ENCODE measurements at places on chromosomes 7 and 10.
A peak's percentile ranks its signal among the peaks of the same experiment; 100 is the strongest.

DNA sequence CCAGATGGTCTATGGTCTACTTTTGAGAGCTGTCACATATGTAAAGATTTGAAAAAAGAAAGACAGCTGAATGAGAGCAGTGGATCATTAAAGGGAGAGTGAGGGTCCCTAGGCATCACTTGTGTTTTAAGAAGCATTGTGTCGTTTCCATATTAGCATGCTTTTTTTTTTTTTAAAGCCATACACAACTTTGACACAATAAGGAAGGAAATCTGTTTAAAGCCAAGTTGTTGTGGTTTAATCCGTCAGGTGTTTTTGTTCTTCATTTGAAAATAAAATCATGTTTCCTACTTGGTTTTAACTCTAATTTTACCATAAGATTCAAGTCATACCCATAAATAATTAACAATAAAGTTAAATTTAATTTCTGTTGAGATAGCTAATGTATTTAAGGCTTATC, 53.5 kb downstream of the MDFIC start:
- DNase-seq = no peak

GRCh38 chr10:44971434-44971833, 7.2 kb downstream of the DEPP1 start:
- DNase-seq = no peak

DNA sequence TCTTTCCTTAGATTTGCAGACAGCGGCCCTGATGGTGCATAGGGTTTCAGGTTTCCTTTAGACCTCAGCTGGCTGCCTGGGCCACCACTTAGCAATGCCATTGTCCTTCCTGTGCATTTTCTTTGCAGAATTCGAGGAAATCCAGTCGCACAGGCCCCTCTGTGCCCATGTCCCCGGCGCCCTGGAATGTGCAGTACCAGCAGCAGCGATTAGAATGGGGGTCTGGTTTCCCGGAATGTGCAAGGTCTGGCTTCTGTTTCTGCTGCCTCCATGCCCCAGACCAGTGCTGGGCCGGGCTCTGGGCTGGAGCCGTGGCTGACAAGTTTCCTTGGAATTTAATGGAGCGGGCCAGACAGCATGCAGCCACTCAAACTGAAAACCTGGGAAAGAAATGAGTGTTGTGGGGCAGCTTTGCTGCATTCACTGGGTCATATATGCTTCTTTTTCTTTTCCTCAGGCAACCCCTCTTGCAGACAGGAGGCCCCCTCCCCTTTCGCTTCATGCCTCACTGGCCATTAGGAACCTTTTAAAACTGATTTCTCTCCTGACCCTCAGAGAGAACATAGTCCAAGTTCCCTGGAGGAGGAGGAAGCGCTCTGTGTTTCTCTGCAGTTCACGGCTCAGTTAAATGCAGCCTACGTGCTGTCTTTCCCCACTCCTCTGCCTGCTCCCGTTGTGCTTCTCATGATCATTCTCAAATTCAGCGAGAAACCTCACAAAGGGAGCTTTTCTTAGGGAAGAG, 14.4 kb downstream of the HTRA1 start:
- DNase-seq = no peak

- DNase-seq = no peak
These were observed 30.8 kb upstream of the NRP1 start for GRCh38 chr10:33365301-33365700.

DNA sequence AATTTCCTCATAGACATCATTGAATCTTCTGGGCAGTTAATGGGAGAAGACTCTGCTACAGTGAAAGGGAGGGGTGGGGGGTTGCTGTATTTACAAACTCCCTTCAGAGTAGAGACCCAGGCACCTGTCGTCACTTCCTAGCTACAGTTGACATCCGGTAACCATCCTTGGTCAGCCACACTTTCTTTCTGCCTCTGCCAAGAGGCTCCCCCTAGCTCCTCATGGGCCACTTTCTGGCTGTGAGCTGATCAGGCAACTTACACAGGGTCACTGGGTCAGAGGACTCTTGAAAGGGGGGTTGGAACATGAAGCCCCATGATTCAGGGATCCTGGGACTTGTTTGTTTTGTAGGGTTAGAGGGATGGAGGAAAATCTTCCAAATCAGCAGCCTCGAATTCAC, 1.2 kb downstream of the TECPR1 start:
- DNase-seq = no peak

- DNase-seq = peak; percentile 20
These were observed 118.0 kb downstream of the BUB3 start for GRCh38 chr10:123272171-123272570.

- no peak for DNase-seq
These were observed 215.0 kb upstream of the DKK1 start for GRCh38 chr10:52099026-52099600.

- DNase-seq = no peak
These were observed 12.2 kb downstream of the PANK1 start for GRCh38 chr10:89632824-89633223.

- DNase-seq = no peak
These were observed 13.5 kb downstream of the TBXAS1 start for GRCh38 chr7:139842401-139843210.

DNA sequence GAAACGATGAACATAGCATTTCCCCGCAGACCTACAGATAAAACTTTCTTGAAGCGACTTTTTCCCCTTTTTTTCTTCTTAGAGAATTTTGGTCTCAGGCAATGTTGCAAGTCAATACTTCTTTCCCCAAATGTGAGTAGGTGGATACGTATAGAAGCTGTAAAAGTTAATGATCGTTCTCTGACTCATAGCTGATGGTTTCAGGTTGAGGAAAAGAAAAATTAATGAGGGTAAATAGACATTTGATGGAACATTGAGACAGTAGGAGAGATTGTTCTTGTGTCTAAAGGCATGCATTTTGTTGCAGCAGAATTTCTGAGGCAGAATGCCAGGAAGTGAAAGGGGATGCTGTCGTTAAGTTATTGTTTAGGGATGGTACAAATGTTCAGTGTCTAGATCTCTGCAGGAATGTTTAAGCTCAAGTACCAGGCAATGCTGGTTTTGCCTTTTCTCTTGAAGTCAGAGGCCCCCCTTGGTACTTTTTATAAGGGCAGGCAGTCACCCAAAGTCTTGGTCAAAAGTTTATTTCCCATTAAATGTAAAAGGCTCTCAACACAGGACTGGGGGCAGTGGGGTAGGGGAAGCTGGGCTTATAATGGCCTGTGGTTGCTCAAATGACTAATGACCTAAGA, 9.3 kb downstream of the TCF7L2 start:
- no peak for DNase-seq

DNA sequence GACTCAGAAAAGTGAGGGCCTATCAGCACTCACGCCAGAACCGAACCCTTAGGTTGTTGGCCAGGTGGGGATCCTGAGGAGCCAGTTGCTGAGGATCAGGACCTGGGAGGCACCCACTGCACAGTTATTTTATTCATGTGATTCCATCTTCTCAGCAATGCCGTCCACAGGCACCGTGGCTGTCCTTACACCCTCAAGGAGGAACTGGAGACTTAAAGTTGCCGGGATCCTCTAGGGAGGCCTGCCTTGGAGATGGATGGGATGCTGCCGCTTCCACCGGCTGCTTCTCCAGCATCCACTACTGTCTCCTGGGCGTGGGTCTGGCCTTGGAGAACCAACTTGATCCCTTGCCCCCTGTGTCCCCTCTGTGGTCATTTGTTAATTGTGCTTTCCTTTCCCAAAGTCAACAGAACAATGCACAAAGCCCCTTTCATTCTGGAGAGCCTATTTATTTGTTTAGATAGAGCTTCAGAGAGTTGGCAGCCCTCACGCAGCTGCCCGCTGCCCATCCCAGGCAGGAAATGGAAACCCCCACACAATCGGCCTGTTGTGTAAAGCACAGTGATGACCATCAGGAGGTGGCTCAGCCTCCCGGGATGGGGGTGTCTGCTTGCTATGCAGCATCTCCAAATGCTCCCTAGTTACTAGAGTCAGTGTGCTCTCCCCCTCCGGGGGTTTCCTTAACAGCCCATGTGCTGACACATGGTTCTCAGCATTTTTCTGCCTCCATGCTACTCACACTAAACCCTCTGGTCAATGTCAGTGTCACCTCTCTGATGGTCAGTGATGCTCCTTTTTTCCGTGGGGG, 52.9 kb upstream of the IGFBP3 start:
- DNase-seq = no peak

- DNase-seq = no peak
These were observed 70.1 kb upstream of the PLPP4 start for GRCh38 chr10:120386896-120387295.

DNA sequence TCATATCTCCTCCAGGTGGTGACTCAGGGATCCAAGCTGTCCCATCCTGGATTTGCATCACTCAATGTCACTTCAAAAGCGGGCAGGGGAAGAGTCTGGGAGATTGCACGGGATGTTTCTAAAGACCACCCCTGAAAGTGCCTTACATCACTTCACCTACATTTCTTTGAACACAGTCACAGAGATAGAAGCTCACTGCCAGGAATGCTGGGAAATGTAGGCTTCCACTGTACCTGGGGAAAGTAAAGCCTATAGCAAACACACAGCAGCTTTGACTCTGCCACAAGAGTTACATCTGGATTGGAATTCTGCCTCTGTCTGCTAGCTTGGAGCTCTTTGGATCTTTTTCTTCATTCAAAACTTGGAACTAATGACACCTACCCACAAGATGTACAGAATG, 300.9 kb downstream of the WDR11 start:
- no peak for DNase-seq

GRCh38 chr10:96387161-96387560, 28.4 kb upstream of the OPALIN start:
- DNase-seq = no peak

DNA sequence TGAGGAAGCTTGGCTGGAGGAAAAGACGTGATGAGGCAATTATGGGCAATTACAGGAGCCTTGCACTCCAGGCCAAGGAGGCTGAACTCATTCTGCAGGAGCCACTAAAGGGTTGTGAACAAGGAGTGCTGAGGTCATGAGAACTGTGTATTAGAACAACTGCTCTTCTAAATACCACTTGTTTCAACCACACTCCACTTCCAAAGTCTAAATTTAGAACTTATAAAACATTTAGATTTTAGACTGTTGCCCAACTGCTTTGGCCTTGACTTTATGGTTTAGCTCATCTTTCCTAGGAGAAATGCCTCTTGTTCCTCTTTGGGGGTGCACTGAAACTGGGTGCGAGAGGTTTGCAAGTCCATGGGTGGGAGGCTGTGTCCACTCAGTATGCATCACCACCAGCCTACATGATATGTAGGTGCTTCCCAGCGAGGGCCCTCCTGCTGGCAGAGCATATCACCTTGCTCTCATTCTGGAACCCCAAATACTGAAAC, 199.7 kb upstream of the AOAH start:
- DNase-seq = no peak

GRCh38 chr10:77868523-77868922, 58.0 kb downstream of the DLG5 start:
- DNase-seq = no peak

DNA sequence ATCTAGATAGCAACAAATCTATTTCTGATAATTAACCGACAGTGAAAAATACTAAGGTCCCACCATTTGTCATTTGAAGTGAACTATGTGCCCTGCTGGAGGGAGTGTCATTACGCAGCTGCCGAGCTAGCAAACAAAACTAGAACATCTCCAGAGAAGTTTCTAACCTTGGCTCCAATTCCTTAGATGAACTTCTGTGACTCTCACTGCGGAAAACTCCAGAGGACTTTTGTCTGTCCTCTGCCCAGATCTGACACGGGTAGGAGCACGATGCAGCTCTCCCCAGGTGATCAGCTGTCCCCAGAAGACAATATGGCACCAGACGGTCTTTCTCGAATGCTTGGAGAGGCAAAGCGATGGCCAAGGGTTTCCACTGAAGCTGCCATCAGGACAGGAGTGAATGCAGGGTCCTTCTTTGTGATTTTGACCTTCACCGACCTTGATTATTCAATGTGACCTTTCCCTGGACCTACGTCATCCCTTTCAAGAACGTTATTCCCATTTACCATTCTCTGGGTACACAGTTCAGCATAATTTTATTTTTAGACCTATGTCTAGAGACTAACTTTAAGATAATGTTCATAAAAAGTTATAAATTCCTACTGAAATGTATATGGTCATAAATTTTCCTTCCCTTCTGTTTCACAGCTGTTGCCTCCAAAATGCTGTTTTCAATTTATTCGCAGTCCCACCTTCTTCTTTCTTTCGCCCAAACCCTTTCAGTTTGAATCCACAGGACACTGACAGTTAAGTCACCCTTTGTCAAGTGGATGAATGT, 116.7 kb upstream of the C7orf33 start:
- DNase-seq = no peak

- no peak for DNase-seq
These were observed 145.3 kb upstream of the TBX20 start for GRCh38 chr7:35399216-35399615.

- no peak for DNase-seq
These were observed 235.5 kb downstream of the CCSER2 start for GRCh38 chr10:84563868-84564267.

DNA sequence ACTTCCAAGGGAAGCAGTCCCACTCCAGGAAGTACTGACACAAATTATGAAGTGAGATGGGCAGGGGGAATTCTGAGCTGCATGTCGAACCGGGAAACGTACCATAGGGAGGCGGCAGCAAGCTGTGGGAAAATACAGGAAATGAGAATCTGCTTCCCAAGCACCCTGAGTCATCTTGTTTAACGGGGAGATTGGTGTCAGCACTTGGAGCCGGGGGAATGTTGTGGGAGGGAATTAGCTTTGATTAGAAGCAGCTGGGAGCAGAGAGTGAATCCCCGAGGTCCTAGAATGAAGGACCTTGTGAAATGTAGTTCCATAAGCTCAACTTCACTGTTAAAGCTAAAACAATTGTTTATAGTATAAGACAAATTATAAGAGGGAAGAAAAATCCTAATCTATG, 141.4 kb upstream of the PRKCQ start:
- no peak for DNase-seq

- no peak for DNase-seq
These were observed 520.0 kb downstream of the PARD3 start for GRCh38 chr10:34295142-34295548.

- no peak for DNase-seq
These were observed 47.8 kb downstream of the SLC35G1 start for GRCh38 chr10:93941606-93942005.

GRCh38 chr7:81736091-81736490, 33.8 kb downstream of the HGF start:
- no peak for DNase-seq

- no peak for DNase-seq
These were observed at the start of gene TBXAS1 for GRCh38 chr7:139829025-139829774. TSS of gene TBXAS1 (plus strand) at chr7:139829264. CDS start at chr7:139829391, 127 bp downstream.

GRCh38 chr10:13686331-13686752, 99.6 kb downstream of the PRPF18 start:
- DNase-seq = no peak

GRCh38 chr10:128102480-128103228, 23.6 kb downstream of the MKI67 start:
- DNase-seq = no peak

All from T47D (cell line).